Stimulated activated CD4-positive, alpha-beta T cell treated with anti-CD3 and anti-CD28 coated beads, Interleukin-2, amount 100 ng/mL, for 4 hours (primary cell): ENCODE measurements at places on chromosomes 4 and X.

GRCh38 chr4:84750960-84751283, 168.0 kb downstream of the CDS1 start:
- no peak for DNase-seq

GRCh38 chr4:88549815-88550214, 26.2 kb upstream of the PYURF start:
- DNase-seq: no peak

DNA sequence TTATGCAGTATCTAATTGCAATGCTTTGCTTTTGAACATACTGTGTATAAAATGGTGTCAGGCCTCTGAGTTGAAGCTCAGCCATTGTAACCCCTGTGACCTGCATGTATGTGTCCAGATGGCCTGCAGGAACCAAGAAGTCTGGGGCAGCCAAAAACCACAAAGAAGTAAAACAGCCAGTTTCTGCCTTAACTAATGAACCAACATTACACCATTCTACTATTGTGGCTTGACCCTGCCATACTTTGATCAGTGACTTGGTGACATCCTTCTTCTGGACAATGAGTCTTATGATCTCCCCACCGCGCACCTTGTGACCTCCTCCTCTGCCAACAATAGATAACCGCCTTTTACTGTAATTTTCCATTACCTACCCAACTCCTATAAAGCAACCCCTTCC, 131.6 kb downstream of the CBLL2 start:
- DNase-seq: no peak

- no peak for DNase-seq
Observed at GRCh38 chr4:8675383-8675782, 82.8 kb downstream of the CPZ start.

- DNase-seq: no peak
Observed at GRCh38 chrX:143095321-143095720, 69.6 kb downstream of the SPANXN4 start.

GRCh38 chr4:7384929-7385890, 49.5 kb downstream of the PSAPL1 start:
- no peak for DNase-seq

GRCh38 chr4:156620786-156621185, 350.8 kb downstream of the PDGFC start:
- no peak for DNase-seq

GRCh38 chr4:102535398-102536082, 34.4 kb downstream of the NFKB1 start:
- no peak for DNase-seq

- no peak for DNase-seq
Observed at GRCh38 chr4:115325836-115326235, 212.4 kb upstream of the NDST4 start.

DNA sequence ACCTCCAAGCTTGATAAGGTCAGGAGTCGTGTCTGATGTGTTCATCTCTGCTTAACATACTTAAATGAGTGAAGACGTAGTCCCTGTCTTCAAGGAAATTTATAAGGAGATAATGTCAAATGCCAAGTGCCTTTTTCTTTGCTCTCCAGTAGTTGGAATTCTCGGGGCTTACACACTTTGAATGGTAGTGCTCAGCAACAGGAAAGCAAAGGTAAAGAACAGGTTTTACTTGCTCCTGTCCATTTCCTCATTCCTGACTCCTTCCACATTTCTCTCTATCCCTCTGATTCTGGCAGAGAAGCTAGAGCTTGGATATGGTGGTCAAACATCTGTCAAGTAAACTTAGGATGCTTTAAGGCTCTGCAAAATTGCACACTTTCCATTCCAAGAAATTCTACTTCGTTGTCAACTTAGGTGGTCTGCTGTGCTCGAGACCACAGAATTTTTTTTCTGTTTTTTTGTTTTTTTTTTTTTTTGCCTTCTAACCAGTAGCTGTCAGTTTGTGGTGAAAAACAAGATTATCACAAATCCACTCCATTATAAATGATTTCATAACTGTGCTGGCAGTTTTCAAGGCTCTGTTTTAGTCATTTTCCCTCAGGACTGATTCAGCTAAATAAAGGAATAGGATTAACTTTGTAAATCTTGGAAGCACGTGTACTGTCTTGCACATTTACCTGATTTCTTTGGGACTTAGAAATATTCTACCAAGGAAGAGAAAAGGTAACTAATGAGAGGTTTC, 180.8 kb upstream of the ANXA3 start:
- no peak for DNase-seq

DNA sequence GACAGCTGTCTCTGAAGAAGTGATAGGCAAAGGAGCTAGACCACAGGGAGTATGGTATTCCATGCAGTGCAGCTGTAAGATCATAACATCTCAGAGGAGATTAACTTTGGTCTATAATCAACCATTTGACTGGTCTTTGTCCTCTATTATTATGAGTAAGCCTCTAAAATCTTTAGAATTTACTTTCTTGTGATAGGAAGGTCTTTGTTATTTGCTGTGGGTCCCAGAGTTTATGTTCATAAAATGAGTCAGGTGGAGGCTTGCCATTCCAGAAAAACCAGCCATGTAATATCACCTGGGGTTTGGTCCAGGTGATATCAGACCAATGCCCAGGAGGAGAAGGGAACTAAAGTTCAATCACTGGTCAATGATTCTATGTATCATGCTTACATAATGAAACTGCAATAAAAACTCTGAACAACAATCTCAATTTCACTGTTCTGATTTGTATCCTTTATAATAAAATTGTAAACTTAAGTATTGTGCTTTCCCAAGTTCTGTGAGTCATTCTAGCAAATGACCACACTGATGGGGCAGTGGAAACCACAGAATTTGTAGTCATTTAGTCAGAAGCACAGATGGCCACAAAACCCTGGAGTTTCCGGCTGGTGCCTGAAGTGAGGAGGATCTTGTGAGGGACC, 239.6 kb upstream of the TRAM1L1 start:
- DNase-seq: no peak

DNA sequence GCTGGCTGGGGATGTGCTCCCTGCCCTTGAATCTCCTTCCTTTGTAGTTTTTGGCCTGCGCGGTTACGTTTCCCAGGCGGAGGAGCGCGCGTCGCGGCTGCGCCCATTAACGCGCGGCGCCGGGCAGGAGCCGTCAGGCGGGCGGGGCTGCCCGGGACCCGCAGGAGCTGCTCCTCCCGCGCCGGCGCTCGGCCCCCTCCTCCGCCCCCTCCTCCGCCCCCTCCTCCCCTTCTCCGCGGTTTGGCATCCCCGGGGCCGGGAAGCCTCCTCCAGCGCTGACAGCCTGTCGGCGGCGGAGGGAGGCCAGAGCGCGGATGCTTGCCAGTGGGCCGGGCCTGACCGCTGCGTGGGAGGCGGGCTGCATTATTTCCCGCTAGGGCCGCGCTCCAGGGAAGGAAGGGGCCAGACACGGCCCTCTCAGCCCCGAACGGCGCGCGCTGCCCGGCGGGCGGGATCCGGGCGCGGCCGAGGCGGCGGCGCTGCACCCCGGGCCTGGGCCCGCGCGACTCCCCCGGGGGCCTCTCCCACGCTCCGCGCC, at the start of gene DCLK2:
TSS of gene DCLK2 (plus strand) at position 405 of the 538 bp plus-strand sequence. CDS start 583 bp downstream, outside the sequence.
- DNase-seq: no peak

- DNase-seq: no peak
Observed at GRCh38 chr4:163391756-163392155, 48.1 kb downstream of the NPY5R start.

GRCh38 chr4:89894649-89895550, at the start of gene MMRN1:
Gene MMRN1 (plus strand): TSS chr4:89894854. CDS start chr4:89894972, 118 bp downstream.
- DNase-seq: no peak

- DNase-seq: no peak
Observed at GRCh38 chrX:348461-349117, 30.0 kb upstream of the GTPBP6 start.

GRCh38 chrX:8984231-8984630, 49.7 kb downstream of the FAM9B start:
- DNase-seq: no peak

DNA sequence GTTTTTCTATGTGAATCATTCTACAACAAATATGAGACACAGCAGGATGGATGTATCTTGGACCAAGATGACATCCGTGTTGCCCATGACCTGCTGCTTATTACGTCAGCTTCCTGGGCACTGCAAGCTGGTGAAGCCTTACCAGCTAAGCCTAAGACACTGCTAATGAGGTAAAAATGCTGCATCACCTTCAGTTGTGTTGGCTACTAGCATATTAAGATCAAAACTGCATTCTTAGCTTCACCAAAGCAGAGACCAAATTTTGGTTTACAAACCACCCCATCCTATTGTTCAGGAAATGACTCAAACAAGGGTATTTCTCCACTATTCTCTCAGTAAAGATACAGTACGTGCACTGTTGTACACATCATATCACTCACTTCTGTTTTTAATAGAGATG, 50.3 kb downstream of the MAML3 start:
- no peak for DNase-seq

DNA sequence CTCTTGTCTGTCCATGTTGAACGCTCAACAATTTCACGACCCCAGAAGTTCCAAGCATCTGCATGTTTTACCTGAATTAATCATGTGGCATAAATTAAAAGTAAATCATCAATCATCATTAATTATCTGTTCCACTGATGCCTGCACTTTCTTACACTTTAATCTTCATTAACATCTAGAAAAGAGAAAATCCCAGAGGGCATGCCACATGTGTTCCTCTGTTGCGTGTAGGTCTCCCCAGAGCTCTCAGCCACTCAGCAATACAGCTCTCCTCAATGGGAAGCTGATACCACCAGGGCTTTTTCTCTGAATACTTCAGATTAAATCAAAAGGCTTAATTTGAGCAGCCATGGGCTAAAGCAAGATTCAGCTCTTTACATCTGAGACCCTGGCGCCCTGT, 722.4 kb upstream of the TENM3 start:
- DNase-seq: no peak

DNA sequence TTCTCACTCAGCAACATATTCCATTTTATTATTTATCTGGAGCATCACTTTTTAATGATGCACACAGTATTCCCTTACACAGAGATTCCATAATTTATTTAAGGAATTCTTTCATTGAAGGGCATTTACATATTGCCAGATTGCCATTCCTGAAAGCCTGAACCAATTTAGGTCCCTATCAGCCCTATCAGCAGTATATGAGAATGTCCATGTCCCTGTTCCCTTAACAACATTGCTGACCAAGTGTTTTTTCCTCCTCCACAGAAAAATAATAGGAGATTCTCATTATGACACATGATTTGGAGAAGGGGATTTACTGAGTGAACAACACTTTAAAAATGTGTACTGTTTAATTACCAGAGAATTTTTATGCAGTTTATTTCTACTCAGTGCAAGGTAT, 90.1 kb upstream of the PHOX2B start:
- DNase-seq: no peak

- DNase-seq: no peak
Observed at GRCh38 chr4:148481636-148482035, 39.4 kb upstream of the NR3C2 start.

DNA sequence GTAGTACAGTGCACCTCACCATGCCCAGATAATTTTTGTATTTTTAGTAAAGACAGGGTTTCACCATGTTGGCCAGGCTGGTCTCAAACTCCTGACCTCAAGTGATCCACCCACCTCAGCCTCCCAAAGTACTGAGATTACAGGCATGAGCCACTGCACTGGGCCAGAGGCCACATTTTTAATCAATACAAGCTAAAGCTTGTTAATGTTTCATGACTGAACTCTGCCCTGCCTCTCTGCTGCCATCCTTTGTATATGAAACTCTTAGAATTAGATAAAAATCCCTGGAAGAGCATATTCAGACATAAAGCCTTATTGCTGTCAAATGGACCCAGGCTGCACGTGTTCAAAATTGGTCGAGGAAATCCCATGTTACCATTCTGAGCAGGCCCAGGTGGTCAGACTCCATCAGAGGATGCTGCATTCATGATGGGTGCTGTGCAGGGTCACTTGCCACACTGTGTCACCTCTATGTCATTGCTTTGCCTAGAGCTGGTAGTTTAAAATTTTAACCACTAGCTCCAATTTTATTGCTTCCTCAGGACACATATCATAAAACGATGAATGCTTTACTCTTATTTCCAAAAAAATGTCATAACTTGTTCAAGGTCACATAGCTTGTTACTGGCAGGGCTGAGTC, 45.2 kb downstream of the LNX1 start:
- no peak for DNase-seq

GRCh38 chrX:14355556-14355955, 173.8 kb upstream of the GLRA2 start:
- no peak for DNase-seq

DNA sequence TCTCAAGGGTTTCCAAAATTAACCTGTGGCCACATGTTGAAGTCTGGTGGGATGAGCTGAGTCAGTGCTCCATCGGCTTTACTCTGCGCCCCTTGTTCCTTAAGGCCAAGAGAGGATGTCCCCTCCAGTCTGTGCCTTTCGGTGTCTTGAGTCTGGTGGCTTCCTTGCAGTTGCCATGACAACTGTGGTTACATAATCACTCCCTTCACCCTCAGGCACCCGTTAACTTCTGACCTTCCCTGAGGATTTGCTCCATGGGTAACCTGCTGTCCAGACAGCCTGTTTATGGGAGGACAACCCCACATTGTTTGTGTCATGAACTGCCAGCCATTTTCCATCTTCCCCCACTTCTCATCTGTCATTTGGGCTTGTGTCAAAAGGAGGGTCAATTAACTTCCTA, 401.1 kb upstream of the LCORL start:
- no peak for DNase-seq

DNA sequence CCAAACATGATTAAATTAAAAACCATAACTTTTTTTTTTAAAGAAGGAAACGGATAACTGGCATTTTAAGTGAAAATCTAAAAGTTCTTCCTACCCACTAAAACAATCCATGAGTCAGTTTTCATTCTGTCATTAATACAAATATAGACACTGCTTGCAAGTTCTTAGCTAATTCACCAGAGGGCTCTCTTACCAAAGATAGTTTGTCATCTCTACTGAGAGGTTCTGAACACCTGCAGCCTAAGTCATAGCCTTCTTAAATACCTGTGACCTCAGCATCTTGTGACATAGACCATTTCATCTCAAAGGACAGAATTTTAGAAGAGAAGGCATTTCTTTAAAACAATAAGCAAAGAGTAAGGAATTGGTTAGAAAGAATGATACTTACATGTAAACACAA, 65.3 kb upstream of the FAM120C start:
- no peak for DNase-seq

GRCh38 chrX:117987373-117987772, 129.2 kb downstream of the KLHL13 start:
- DNase-seq: no peak

GRCh38 chr4:174362340-174362739, 78.6 kb downstream of the CEP44 start:
- no peak for DNase-seq
